ENCODE measurements at places on chromosomes 12 and 14.

DNA sequence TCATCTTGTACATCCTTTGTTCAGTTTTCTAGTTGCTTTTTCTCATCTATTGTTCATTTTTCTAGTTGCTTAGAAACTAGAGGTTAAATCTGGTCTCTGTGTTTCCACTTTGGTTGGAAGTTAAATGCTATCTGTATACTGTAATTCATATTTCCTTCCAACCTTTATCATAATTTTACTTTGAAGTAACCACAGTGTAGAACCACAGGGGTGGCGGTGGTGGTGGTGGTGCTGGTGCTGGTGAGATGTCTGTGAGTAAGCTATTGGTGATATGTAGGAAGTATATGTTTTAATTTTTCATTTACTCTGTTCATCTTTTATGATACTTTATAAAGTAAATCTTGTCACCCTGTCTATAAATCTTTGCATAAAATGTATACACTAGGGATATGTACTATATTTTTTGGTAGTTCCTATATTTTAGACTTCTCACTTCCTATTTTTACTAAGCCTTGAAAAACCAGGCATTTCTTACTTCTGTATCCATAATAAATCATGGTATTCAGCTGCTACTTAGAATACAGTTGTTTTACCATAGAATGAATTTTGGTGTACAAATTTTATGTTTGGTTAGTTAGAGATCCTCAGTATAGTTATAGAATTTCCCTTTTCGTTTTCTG, 31.9 kb downstream of the CCDC91 start:
- no peak for DNase-seq

DNA sequence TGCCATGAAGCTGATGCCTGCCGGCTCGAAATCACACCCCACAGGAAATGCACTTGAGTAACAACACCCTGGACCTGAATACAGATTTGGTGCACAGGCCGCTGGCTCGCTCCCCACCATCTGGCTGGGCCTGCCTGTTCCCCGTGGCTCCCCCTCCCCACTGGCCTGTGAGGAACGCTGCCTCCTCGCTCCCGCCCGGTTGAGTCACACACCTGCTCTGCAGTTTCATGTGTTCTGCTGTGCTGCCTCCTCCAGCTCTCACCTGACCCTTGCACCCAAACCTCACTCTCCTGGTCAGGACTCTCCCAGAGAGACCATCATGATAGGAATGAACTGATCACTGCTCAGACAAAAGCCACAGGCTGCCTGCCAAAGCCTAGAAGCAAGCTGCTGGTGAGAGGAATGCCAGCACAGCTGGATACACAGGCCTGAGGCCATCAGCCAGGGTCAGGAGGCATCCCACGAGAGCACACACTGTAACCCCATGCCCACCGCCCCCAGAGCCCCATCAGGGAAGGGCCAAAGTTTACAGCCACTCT, 3.8 kb upstream of the SIVA1 start:
- DNase-seq: peak; percentile 13

DNA sequence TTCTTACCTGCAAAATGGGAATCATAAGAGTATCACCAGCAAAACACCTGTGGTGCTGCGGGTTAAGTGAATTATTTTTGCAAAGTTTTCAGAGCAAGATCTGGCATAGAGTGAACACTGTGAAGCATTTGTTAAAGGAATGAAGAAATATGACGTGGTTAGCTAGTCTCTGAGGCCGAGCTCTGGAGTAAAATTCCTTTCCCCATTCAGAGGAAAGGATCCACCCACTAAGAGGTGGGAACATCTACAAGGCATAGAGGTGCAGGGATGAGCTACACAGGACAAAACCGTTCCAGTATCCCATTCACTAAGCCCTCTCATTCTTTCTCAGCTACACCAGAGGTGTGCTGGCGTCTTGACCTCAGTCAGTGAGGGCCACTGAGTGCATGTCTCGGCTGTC, 48.5 kb downstream of the JAG2 start:
- no peak for DNase-seq

GRCh38 chr12:14911131-14911530, 25.5 kb upstream of the MGP start:
- no peak for DNase-seq

- no peak for DNase-seq
These were observed 41.0 kb downstream of the BDKRB1 start for GRCh38 chr14:96297000-96297399.
